ENCODE measurements at places on chromosomes 16 and 17.

DNA sequence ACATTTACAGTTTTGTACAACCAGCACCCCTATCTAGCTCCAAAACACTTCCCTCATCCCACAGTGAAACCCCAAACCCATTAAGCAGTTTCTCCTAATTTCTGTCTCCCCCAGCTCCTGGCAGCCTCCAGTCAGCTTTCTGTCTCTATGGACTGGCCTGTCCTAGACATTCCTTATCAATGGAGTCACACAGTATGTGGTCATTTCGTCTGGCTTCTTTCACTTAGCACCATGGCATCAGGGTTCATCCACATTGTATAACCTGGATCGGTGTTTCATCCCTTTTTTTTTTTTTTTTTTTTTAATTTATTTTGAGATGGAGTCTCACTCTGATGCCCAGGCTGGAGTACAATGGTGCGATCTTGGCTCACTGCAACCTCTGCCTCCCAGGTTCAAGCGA is 68.5 kb downstream of the ZDHHC7 start:
- DNase-seq: no peak

DNA sequence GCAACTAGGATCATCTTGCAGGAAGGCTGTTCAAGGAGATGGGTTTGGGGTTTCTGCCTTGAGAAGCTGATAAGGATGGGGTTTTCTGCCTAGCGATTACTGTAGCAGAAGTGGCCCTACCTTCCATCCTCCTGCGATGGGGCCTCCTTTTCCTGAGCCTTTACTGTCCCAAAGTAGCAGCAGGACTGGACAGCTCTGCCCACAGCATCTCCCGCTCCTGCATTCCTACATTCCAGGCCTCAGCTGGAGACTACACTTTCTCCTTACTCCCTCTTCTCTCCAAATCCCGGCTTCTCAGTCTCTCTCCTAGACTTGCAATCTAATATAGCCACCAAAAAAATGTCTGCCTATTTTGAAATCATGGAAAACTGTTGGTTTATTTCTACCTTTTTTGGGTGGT is 355.4 kb downstream of the CA10 start:
- no peak for DNase-seq

DNA sequence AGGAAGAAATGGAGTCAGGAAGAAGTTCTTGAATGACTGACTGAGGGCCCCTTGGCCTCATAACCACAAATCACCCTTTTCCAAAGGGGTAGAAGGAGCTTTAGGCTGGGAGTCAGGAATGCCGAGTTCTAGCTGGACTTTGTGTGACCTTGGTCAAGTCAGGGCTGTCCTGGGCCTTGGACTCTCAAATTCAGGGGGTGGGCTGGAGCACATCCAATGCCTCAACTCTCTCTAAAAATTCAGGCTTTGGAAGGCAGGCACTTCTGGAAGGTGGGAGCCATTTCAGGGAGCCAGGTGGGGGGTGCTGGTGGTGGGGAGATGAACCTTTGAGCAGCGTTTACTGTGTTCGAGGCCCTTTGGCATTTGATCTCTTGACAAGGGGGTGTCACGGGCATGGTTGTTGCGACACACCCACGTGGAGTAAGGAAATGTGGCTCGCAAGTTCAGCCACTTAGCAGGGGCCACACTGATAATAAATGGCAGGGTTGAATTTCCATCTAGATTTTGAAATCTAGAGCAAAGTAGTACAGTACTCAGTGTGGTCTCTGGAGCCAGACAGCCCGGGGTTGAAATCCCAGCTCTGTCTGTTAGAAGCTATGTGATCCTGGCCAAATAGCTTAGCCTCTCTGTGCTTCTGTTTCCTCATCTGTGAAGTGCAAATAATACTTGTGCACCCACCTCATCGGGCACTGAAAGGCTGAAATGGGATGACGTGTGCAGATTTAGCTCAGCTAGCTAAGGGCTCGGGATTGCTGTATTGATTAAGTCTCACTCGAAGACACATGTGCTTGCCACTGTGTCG is 47.1 kb upstream of the CIBAR2 start:
- no peak for DNase-seq

DNA sequence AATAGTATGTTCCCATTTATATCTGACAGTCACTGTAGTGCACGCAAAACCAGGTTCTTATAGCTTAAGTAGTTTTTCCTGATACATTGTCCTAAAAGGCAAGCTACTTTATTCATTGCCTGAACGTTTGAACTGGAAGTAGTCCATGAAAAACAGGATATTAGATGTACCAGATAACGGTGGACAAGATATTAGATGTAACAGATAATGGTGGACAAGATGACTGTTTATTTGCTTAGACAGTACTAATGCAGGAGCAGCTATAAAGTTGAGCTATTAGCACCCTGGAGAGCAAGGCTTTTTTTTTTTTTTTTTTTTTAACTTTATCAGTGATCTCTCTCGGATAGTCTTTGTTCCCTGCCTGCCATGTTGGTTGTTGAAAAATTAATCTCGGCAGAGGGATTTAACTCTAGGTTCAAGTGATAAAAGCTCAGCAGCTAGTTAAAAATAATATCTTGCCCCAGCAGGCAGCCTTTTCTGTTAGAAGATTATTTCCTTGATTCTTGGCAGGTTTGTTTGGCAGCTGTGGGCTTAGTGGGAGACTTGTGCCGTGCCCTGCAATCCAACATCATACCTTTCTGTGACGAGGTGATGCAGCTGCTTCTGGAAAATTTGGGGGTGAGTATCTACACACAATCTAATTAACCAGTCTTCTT is 17.3 kb upstream of the TBKBP1 start:
- no peak for DNase-seq

GRCh38 chr16:83913245-83913633 is 14.3 kb downstream of the MLYCD start:
- DNase-seq: no peak

DNA sequence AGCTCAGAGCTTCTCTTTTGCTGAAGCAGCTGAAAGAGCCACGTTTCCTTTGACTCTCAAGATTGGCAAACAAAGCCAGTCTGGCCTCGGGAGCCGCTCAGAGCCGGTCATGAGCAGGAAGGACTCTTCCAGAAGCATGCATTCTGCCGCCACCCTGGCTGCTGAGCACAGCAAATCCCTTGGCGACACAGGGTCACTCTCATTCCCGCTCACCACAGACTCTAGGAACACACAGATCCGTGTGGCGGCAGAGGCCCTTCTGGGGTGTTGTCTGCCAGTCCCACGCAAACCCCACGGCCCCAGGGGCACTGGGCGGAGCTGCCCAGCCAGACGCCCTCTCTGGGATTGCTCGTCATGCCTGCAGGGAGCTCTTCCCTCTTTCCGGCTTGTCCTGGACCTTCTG is 157.0 kb downstream of the C16orf95 start:
- DNase-seq: no peak

DNA sequence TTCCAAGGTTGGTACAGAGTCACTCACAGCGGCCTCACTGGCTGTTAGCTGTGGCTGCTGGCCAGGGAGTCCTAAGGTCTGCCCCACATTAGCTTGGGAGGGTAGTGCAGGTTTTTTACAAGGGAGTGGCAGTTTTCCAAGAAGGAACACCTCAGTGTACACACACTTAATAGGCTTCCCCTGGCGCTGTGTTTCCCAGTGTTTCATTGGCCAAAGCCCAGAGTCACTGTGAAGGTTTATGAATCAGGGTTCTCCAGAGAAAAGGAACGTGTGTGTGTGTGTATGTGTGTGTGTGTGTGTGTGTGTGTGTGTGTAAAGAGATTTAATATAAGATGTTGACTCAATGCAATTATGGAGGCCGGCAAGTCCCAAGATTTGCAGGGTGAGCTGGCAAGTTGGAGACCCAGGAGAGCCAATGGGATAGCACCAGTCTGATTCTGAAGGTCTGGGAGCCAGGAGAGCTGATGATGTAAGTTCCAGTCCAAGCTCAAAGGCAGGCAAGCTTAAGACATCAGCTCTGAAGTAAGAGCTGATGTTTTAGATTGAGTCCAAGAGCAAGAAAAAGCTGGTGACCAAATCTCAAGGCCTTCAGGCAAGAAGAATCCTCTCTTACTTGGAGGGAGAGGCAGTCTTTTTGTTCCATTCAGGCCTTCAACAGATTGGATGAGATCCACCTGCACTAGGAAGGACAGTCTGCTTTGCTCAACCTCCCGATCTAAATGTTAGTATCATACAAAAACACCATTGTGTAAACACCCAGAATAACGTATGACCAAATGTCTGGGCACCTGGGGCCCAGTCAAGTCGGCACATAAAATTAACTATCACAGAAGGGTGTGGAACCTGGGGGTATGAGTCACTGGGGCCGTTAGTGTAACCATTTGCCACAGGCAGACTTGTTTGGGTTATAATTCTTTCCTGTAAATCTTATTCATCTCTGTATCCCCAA is 206.8 kb downstream of the PRKCA start:
- peak; percentile 21 for DNase-seq

GRCh38 chr17:64457156-64457555 is 8.2 kb downstream of the MILR1 start:
- DNase-seq: no peak

GRCh38 chr17:75673487-75673886 is 6.3 kb downstream of the SAP30BP start:
- DNase-seq: no peak

- no peak for DNase-seq
Observed at GRCh38 chr16:49586466-49587450, 213.2 kb downstream of the C16orf78 start.

Data from activated T-helper 1 cell treated with Interleukin-2 at 50 U/mL for 16 hours (primary cell).